ENCODE measurements at places on chromosomes 7 and 10. TPM values are rescaled to one million over a fixed set of nuclear protein-coding genes. Genes with fewer than 3 reads are reported as not detected.

CLCN1 gene
- total RNA-seq = not detected

CPN1 gene
- not detected for total RNA-seq

GDF10 gene
- total RNA-seq = not detected

FKBP9 gene
- 200 TPM for total RNA-seq

TNS3 gene
- 241 TPM for total RNA-seq
